ENCODE measurements at places on chromosomes 6 and 20.

DNA sequence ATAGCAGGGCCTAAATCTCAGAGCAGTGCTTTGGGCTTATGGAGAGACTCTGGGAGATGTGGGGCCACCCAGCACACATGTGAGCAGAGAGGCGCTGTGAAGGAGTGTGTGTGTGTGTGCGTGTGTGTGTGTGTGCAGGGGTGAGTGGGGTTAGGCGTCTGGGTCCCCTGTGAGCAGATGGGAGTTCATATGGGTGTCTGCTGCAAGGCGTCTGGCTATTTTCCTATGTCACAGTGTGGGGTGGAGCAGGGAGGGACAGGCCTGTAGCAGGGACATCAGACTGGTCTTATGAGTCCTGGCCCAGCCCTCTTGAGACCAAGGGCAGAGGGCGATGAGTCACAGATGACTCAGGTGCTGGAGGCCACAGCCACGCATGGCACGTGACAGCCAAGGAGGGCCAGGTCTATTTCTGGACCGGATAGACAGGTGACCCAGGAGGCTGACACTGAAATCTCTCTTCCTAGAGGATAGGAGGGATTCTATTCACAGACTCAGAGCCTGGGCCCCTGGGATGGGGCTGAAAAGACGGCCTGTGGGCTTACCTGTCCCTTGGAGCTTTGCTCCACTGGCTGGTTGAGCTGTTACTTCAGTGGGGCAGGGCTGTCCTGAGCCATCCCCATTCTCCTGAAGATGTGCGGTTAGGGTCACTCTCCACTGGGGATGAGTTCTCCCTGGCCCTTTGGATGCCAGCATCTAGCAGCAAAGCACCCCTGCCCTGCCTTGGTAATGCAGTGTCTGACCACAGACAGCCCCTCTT, 28.9 kb downstream of the VEGFA start:
- DNase-seq: no peak

DNA sequence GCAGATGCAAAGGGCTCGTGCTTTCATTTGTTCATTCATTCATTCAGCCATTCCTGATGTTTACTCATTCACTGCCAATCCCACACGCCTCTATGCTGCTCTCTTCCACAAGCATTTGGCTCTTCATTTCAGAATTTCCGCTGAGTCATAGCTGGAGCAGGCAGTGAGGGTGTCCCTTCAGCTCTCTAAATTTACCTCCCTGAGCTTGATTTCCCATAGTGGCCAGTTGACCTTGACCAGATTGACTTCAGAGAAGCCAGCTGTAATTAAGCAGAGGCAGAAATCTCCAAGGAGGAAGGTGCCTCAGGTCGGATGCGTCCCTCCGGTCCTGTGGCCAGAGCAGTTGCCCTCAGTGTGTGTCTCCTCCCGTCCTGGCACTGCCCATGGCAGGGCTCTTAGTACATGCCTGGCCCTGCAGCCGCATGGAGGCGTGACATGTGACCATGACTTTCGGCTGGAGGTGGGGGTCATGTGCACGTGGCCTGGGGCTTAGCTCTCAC, 267.2 kb upstream of the ECI2 start:
- no peak for DNase-seq

DNA sequence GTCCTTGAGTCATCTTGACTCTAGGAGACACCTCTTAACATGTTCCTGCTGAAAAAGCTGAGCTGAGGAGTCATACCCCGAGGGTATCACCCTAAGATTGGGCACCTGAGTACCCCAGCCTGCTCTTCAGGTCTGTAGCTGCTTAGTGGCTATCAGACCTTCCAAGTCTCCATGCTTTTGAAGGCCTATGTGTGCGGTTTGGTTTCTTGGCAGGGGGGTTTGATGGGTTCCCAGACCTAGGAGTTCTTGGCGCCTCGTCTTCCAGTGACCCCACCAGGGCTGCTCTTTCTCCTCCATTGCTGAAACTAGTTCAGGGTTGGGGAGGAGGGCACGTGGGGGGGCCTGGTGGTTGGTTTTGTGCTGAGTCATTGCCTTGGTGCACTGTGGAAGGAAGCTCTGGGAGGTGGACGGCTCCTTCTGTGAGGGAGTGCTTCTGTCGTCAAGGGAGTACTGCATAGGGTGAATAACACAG, 20.1 kb downstream of the IGF2R start:
- no peak for DNase-seq

GRCh38 chr6:138203315-138203714, 15.0 kb downstream of the PBOV1 start:
- no peak for DNase-seq

- no peak for DNase-seq
These were observed 38.7 kb downstream of the IGF2R start for GRCh38 chr6:160007611-160008010.
